HFF-Myc (cell line): ENCODE measurements at places on chromosomes 7 and 10.
A peak's percentile ranks its signal among the peaks of the same experiment; 100 is the strongest.

GRCh38 chr10:102645741-102646609 is 1.7 kb downstream of the TRIM8 start:
- peak; percentile 96 for DNase-seq

GRCh38 chr10:69904533-69904932 is 102.8 kb downstream of the COL13A1 start:
- DNase-seq, result no peak

DNA sequence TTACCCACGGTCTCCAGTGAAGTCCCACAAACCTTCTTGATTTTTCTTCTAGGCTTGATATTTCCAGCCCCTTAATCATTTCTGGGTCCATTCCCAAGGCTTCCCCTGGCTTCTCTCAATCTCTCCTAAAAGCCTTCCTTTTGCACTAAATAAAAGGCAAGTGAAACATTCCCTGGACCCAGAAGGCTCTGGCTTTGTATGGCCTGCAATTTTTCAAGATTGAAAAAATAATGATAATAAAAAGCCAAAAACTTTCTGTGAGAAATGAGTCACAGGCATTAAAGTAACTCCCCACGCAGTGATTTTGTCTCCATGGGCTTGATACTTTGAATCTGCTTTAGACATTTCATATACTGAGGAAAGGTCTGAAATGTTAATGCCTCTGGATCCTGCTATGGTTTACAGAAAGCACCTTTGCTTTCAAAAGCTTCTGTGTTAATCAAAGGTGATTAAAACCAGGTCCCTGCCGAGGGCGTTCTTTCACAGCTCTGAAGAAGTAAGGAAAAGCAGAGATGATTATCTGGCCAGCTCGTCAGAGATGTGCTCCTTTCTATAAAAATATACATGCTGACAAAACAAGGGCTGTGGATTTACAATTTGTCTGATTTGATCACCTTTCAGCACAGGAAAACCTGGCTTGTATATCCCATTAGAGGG is 118.9 kb upstream of the TMEM72 start:
- no peak for DNase-seq

DNA sequence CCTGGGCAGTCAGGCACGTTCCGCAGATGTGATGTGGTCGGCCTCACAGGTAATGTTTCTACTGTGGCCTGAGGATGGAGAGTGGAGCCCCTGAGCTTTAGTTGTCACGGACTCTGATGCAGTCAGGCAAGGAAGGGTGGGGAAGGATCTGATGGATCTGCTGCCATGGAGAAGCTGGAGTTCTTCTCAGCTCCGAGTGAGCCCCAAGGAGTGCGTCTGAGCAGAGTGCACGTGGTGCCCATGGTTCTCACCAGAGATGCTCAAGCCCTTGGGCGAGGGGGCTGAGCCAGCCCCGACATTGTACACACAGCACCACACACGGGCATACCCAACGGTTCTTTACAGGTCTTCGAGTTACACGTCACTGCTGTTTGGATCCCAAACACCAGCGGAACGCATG is 192.5 kb downstream of the EBF3 start:
- DNase-seq, result no peak

DNA sequence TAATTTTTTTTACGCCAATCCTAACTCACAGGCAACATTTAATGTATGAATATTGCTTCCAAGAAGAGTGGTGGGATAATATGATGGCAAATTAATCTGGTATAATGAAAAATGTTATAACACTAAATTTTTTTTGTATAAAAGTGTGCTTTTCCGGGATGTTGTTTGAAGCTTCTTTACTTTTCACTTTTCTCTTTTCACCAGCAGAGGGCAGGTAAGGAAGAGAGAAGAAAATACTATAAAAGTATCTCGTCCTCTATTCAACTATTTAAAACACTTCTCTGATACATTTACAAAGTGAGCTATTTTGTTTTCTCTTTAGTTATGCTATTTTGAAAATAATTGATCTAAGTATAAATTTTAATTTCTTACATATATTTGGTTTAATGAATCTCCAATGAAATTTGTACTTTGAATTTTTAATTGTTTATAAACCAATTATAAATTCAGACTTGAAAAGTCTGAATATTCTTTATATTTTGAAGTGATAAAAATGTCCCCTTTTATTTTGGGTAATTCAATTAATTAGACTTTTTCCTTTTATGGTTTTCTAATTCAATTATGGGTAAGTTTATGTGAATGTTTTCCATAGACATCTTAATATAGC is 20.7 kb upstream of the CFTR start:
- peak; percentile 1 for DNase-seq

DNA sequence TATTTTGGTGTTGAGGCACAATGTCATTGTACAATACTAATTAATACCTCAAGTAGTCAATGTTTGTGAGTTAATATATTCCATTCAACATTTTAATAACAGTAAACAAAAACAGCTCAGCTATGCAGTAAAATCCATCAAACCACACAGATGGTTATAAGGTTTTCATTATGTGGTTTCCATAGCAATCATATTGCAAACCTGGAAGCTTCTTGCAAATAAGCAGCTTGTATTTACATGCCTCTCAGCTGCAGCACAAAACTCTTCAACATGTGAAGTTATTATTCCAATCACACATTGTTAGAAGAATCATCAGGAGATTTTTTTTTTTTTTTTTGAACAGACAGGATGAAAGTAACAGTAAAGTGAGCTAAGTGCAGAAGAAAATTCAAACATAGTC is 170.2 kb downstream of the SKAP2 start:
- DNase-seq, result peak; percentile 30

DNA sequence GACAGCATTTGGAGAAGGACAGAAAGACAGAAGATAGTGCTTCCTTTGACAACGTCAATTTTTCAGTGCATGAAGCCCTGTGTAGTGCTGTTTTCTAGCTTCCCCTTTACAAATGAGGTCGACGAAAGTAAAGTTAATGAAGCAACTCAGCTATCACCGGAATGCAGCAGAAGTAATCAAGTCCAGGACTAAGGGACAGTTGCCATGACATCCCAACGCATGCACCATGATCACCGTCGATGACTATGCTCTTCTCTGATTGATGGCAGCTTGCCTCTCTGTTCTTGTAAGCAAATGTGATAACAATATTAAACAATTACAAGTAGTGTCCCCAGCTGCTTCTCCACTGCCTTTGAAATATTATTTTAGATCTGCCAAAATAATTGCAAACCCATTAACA is 205.8 kb downstream of the FRMD4A start:
- DNase-seq, result no peak

GRCh38 chr10:20486791-20487190 is 410.3 kb downstream of the NEBL start:
- no peak for DNase-seq

GRCh38 chr10:118002581-118002980 is 44.2 kb downstream of the RAB11FIP2 start:
- DNase-seq, result no peak

- no peak for DNase-seq
Observed at GRCh38 chr10:71713135-71714030, 6.2 kb downstream of the C10orf105 start.

GRCh38 chr7:71267734-71268469 is 136.0 kb downstream of the GALNT17 start:
- no peak for DNase-seq

DNA sequence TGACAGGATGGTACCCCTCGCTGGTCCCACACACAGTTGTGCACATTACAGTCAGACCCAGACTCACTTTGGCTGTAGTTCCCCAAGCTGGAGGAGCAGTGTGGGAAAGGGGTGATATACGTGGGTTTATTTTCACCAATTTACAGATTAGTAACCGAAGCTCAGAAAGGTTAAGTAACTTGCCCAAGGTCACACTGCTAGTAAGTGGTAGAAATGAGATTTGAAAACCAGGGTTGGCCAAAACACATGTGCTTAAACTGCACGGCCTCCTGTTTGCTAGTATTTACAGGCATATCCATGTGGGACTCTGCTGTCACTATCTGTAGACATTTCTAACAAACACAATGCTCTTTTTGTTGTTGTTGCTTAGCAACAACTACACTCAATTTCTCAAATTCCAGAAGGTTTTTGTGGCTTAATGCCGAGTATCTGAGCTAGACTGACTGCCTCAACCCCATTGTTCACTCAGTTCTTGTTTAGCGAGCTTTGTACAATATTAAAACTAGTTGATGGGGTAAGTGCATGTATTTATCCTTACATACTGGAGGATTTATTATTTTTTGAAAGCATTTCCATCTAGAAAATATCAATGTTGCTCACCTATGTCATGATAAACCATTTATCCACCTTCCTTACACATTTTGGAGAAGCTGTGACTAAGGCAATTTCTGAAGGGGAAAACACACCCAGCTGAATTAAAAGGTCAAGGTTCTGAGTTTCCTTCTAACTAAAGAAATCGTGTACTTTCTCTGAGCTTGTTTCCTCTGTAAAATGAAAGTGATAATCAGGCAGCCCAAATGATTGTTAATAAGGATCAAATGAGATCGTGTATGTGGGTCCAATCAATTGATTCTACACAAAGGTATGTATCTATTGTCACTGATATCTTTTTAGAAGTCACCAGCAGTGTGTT is 5.3 kb upstream of the TMEM139 start:
- DNase-seq, result no peak

DNA sequence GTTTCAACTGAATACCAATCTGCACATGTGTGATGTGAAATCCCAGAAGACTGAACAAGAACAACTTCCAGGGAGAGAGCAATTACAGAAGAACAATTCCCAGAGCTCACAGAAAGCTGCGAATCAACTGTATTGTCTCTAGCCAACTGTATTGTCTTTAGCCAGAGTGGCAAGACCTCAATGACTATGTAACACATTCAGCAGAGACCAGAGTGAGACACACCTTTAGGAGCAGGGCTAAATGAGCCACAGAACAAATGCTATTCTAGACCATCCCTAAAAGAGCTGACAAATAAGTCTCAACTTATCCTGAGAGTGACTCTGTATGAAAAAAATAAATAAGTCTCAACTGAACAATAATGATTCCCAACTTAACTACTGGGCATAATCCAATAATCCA is 72.0 kb downstream of the KMT2C start:
- no peak for DNase-seq

GRCh38 chr10:125054669-125055268 is 105.6 kb downstream of the CTBP2 start:
- no peak for DNase-seq

DNA sequence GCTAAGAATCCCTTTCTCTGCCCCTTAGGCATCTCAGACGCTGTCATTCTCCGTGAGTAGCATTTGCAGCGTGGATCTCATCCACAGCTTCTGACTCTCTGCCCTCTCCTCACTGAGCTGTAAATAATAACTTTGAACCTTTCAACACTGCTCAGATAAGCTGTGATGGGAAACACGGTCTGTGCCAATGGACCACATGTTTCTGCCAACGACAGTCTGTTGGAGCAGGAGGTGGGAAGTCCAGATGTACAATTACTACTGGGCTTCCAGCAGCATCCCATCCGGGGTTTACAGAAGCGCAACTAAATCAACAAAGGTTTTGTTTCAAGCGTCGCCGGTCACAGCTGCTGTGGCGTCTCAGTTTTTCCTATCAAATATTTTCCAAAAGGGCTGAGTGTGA is 1110.6 kb downstream of the TYW1 start:
- DNase-seq, result no peak

DNA sequence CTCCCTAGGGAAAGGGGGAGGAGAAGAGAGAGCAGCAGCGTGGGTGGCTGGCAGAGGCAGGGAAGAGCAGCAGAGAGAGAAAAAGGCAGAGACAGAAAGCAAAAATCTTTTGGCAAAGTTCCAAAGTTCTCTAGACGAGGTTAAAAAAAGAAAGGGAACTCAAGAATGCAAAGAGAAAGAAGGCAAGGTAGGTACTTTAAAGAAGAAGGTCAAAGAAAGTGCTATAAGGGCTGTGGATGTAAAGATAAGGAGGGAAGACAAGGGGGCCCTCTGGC is 20.2 kb upstream of the OPTN start:
- DNase-seq, result no peak

GRCh38 chr10:90571481-90572258 is 286.2 kb downstream of the HTR7 start:
- no peak for DNase-seq

- DNase-seq, result no peak
Observed at GRCh38 chr7:15686957-15687545, 568 bp upstream of the MEOX2 start.

DNA sequence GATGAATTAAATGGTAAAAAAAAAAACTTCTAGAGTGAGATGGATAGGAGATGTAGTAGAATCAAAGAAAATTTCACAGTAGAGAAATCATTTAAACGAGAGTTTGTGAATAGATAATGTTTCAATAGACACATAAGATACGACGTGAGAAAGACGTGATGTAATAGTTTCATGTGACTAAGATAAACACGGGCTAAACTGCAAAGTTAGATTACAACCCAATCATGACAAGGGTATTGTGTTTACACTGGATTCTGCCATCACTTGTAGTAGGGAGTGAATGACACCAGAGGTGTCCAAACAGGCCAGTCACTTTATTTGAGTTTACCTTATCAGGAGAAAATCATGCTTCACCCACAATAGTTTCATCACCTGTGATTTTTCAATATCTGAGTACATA is 21.6 kb downstream of the SEMA3D start:
- DNase-seq, result no peak

DNA sequence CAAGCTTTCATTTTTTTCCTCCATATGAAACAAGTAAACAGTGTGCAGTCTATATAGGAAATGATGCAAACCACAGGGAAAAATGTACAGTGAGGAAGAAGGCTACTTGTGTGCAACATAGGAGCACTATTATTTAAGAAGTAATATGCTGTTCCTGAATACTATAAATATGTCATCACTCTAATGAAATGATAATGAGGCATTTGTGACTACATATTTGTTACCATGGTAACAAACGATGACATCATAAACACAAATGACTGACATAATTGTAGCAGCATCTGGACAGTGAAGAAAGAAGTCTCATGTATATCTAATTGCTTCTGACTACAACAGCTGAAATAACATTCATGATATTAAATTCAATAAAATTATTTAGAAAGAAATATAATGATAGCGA is 164.8 kb downstream of the C7orf25 start:
- DNase-seq, result no peak

DNA sequence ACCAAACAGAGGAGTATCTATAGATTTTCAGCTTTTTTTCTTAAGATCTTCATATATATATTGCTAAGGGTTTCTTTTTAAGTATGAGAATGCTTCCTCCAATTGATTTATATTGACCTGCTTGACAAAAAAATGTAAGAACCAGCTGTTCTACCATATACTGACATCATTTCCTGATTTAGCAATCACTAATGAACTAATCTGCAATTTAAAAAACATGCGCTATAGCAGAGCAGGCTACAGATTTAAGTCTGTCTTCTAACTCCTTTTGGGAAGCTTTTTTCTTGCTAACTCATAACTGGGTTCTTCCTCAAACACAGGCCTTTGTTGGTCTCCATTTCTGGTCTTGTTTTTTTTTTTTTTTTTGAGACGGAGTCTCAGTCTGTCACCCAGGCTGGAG is 33.2 kb downstream of the ABCC2 start:
- no peak for DNase-seq

DNA sequence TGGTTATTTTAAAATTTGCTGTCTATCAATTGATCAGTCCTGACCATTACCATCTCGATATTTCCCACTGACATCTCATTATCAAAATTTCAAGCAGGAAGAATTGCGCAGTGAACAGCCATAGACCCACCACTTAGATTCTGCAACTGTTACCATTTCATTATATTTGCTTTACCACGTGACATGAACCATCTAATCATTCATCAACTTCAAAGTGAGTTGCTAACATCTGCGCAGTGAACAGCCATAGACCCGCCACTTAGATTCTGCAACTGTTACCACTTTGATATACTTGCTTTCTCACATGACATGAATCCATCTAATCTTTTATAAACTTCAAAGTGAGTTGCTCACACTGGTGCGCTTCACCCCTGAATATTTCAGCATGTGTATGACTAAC is 22.5 kb downstream of the FOXL3 start:
- no peak for DNase-seq

GRCh38 chr10:58511765-58512490 is 744 bp upstream of the BICC1 start:
- DNase-seq, result no peak
